NCI-H446 treated with DMSO at 0.1 percent for 48 hours (cell line): ENCODE measurements at places on chromosomes 5 and 9.

DNA sequence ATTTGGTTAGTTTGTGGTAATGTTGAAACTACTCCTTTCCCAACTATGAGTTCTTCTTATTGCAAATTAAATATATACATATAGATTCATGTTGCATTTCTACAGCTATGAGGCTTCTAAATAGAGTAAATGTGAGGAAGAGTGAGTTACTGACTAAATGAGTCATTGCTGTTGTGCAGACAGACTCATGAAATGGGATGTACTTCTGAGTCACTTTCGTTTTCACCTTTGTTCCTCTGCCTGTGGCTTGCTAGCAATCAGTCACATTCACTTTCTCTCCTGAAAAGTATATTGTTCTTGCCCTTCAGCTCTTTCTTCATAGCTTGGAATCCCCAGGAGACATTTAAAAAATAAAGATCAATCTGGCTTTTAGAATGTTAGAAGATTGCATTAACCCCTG lies 295.5 kb upstream of the SMC2 start:
- no peak for DNase-seq

DNA sequence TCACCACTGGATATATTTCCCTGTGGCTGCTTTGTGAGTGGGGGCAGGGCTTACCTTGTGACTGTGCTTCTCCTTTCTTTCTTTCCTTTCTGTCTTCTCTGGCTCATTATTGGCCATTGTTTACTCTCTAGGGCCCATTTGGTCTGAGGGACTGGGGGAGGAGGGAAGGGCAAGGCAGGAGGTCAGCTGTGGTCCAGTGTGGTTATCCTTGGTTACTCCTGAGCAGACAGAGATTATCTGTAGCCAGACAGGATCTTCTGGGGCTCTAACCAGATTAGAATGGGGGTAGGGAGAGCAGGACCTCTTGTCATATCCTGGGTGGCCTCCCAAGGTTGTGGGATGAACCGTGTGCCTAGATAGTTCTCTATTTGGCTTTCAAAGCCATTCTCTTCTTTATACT lies 71.2 kb downstream of the ANKRD55 start:
- no peak for DNase-seq

DNA sequence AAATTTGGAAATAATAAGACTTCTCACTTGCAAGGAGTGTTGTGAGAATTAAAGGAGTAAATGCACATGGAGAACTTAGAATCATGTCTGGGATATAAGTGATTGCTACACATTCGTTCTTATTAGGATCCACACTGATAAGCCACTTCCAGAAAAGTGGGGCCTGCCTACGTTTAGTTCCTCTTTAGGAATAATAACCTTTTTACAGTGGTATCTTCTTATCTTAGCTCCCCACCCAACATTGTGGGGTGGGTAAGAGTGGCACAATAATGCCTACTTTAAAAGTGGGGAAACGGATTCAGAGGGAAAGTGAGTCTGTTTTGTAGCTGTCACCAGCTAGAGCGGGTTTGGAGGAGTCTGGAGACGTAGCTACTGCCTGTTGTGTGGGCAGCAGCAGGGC lies 16.0 kb downstream of the DOCK2 start:
- no peak for DNase-seq

DNA sequence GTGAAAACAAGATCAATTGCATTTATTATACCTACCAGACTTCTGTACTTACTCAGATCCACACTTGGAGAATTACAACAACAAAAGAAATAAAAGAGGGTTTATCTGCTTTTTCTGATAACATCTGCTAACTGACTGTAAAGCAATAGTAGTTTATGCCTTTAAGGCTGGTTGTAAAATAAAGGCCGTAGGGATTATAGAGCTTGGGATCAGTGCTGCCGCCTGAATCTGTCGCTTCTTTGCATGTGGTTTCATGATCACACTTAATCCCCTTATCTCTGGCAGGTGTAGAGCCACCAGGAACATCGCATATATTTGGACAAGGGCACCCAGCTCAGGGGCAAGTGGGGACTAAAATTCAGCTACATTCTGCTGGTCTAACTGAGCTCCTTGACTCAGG lies 146.7 kb downstream of the CCDC192 start:
- no peak for DNase-seq

DNA sequence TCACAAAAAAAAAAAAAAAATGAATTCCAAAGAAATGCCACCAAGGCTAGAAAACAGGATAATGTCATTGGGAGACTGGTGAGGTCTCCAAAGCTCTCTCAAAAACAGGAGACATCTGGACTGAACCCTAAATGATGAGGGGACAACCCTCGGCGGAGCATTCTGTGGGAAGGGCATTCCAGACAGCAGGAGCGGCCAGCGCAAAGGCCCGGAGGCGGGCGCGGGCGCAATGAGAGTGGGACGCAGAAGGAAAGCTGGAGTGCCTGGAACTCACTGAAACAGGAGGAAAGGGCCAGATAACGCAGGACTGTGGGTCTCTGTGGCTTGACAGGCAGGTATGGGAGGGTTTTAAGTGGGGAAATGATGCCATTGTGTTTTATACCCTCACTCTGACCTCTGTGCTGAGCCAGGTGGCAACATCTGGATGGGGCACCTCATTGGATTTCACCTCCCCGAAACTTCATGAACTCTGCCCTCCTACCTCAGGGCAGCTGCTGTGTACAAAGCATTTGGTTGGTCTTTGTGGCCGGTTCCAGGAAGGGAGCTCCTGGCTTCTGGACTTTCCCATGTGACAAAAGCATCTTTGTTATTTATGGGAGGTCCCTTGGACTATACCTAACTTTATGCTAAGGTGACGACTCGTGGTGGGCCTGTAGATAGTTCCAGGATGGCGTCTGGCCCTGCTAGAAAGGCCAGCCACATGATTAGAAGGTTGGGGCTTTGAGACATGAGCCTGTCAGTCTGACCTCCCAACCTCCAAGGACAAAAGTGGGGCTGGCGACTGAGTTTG lies 11.5 kb upstream of the MAPK9 start:
- DNase-seq: no peak

DNA sequence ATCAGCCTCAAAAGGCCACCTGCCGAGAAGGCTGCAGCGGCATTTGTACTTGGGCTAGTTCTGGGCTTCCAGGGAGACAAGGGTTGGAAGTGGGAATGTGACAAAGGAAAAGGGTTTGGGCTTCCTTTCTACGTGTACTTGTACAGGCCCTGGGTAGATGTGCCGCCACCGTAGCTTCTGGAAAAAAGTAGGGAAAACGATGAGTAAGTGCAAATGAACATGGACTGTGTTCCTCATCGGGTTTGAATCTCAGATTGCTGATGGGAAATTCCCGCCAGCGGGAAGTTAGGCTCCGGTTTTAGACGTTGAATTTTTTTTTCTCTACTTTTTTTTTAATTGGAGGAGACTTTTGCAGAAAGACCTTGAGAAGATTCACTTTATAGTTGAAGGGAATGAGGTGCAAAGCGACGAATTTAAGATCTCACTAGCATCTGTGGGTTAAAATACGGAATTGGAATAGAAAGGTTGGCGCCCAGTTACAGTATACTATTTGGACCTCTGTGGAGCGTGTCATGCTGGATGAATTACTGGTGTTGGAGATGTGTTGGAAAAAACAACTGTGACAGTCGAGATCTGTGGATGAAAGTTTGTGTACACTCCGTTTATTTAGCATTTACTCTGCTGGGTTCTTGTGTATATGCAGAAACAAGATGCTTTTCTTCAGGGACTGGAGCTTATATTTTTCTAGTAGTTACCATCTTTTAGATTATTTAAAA lies 1.2 kb downstream of the G3BP1 start:
- no peak for DNase-seq
